Activated CD8-positive, alpha-beta memory T cell treated with anti-CD3 and anti-CD28 coated beads for 1 hour (primary cell): ENCODE measurements at places on chromosomes 7 and 10.

- no peak for DNase-seq
Measured at GRCh38 chr10:6072215-6072934, 10.2 kb upstream of the IL2RA start.

DNA sequence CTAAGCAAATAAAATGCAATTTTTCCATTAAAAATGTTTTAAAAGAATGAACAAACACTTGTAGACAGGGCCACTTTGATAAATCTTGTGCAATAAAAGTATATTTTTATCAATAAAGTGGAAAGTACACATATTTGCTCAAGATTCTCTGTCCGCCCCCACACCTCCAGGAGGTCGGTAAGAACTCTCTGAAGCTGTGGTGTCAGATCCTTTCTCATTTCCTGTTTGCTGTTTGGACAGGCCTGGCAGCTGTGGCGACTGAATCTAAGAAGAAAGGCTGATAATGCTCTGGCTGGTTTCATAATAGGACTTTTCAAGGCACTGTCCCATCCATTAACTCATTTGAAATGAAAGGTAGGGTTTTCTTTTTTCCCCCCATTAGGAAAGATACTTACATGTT lies 15.3 kb upstream of the ASB4 start:
- DNase-seq, result no peak

GRCh38 chr7:129807863-129808262 lies 144.9 kb downstream of the UBE2H start:
- no peak for DNase-seq

- DNase-seq, result no peak
Measured at GRCh38 chr7:47912332-47912731, 35.9 kb downstream of the PKD1L1 start.

DNA sequence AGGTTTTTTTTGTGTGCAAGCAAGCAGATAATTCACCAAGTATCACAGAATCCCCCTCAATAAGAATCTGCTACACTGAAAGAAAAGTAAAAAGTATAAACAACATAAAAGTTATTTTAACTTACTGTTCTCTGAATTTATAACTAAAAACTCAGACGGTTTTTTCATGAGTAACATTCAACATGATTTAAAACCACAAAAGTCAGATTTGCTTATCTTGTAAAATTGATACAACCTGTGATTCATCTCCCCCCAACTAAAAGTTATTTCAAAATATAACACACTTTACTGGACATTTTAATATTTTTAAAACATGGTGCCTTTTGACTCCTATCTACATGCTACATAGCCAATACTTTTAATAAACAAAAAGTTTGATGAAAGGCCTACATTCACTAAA lies 32.8 kb downstream of the TSPAN12 start:
- no peak for DNase-seq

DNA sequence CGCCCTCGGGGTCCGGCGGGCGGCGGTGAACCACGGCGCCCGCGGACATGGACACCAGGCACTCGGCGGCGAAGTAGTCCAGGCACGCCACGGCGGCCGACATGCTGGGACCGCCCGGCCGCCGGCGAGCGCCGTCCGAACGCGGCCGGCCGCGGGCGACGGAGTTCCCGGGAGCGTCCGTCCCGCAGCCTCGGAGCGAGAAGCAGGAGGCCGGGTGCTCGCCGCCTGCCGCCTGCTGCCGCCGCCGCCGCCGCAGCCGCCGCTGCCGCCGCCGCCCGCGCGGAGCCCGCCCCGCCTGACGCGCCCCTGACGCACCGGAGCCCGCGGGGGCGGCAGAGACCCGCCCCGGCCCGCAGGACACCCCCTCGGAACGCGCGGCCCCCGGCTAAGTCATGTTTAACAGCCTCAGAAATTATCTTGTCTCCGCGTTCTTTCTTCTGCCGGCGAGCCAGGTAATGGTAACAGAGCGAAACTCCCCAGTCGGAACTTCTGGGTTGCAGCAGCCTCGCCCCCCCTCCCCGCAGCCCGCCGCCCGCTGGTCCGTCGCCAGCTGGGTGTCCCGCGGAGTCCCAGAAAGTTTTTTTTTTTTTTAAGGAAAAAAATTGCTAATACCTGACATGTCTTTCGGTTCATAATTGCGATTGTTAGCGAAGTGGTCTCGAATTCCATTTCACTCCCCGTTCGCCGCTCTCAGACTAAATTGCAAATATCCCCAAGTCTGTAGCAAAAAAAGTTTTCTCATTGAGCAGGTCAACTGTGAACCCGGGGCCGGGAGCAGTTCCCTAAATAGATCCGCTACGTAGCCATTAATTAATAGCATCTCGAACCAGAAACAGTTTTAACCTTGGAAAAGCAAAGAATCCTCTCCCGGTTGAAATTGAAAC lies at the start of gene KLF14:
KLF14 (minus strand) TSS at position 277 of the 884 bp plus-strand sequence; CDS start at position 103, 174 bp downstream.
- DNase-seq, result no peak
